M059J (cell line): ENCODE measurements at places on chromosomes 3 and 15.

DNA sequence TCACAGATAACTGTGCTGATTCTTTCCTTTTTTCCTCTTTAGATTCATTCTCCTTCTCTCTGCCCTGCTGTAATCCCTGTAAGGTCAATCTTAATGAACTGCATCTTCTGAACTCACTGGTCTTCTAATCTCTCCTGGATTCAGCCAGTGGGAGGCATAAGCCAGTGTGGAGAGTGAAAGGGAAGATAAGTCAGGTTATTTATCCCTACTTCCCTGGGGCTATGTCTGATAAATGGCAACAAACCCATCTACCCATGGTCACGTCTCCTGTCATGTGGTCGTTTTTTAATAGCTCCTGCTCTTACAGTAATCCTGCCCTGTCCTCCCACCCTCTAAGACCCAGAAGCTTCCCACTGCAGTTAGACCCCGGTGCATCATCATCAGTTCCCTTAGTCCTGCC lies 199.6 kb upstream of the NAALADL2 start:
- peak; percentile 7 for DNase-seq

GRCh38 chr3:171349392-171349791 lies 110.8 kb downstream of the TNIK start:
- peak; percentile 95 for DNase-seq

- DNase-seq, result no peak
These were observed 175.8 kb upstream of the NANOGP8 start for GRCh38 chr15:35260941-35261340.

DNA sequence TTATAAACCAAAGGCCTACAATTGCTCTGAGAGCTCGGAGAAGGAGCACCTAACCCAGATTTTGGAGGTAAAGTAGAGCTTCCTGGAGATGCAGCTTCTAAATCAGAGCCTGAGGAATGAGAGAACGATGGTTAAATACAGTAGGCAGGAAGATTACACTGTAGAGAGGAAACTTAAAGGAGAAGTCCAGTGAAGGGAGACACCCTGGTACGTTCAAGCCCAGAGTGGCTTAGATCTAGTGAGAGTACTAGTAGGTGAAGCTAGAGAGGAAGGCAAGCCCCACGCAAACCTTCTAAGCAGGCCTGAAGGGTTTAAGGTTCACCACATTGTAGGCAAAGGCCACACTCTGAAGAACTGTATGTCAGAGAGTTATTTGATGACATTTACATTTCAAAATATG lies 33.4 kb downstream of the SLC49A4 start:
- DNase-seq, result no peak

GRCh38 chr15:77702211-77702957 lies 69.7 kb upstream of the LINGO1 start:
- DNase-seq, result peak; percentile 28

GRCh38 chr3:139906418-139906817 lies 28.6 kb upstream of the CLSTN2 start:
- DNase-seq, result peak; percentile 98

- DNase-seq, result no peak
These were observed 765 bp upstream of the UBE2E2 start for GRCh38 chr3:23202203-23202920.

GRCh38 chr3:48467110-48467454 lies 20.5 kb downstream of the ATRIP start:
- DNase-seq, result no peak

DNA sequence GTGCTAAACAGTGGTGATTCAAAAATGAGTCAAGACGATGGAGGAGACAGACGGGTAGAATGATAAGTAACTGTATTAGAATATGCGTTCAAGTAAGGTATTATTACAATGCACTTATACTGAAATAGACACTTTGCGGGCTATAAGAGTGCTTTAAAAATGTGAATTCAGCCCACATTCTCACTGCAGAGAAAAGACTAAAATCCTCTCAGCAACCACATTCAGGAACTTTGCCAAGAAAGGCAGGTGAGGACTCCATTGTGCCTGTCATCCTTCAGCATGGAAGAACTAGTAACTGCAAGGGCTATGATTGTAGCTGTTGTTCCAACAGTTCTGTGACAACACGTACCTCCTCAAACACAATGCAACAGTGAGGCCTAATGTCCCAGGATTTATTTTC lies 272.0 kb downstream of the RORA start:
- DNase-seq, result peak; percentile 17

DNA sequence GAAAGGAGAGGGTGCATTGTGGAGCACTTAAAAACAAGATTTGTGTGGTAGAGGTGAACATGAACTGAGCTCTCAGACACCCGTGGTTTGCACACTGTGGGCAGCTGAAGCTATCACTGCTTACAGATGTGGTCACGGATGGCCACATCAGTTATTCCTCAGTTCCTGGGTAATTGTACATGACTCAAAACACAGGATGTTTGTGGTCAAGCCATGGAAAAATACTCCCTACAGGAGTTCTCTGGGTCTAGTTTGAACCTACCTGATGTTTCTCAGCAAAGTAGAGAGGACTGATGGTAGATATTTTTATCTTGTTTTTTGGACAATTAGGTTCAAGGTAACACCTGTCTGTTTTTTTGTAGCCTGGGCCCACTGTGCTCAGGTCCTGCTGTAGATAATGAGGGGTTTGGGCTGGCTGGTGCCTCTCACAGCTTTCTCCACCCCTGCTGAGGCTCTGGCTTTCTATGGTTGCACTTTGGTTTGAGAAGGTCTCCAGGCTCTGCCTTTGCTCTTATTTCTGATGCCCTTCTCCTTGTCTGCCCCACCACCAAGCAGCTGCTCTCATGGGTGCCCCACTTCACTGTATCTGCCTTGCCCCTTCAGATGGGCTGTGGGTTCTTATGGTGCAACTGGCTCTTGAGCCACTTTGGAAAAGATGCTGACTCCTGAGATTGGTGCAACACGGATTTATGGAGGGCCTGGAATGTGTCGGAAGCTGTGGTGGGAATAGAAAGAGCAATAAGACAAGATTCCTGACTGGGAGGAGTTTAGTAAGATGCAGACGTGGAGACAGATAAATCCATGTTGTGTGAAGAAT lies 40.1 kb downstream of the CDCP1 start:
- DNase-seq, result peak; percentile 96

DNA sequence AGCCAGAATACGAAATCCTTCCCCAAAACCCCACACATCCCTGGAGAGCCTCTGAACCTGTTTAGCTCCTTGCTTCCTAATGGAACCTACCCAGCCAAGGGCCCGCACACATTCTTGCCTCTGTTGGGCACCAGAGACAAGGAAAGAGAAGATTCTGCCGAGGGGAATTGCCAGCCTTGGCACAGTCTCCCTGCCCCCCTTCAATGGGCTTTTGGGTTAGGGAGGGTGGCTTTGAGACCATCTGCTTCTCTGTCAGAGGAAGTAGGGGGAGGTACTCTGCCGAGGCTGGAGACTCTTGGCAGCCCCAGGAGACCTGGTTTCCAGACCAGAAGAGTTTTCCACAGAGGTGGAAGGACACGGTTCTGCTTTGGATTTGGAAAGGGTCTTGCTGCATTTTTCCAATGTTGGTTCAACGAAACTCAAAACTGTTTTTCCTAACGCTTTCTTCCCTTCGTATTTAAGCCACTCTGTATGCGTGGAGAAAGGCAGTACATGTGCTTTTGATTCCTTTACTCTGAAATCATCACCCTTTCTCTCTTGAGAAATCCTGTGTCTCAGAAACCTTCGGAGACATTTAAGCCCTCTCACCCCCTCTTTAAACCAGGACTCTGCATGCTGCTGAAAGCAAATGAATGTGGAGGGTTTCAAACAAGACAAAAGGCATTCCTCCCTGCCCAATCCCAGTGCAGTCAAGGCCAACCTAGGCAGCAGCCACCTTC lies 78.8 kb upstream of the PRR23C start:
- no peak for DNase-seq

- no peak for DNase-seq
These were observed 944 bp downstream of the SLITRK3 start for GRCh38 chr3:165195241-165195639.

GRCh38 chr15:74651242-74651741 lies 35.7 kb downstream of the CLK3 start:
- no peak for DNase-seq

DNA sequence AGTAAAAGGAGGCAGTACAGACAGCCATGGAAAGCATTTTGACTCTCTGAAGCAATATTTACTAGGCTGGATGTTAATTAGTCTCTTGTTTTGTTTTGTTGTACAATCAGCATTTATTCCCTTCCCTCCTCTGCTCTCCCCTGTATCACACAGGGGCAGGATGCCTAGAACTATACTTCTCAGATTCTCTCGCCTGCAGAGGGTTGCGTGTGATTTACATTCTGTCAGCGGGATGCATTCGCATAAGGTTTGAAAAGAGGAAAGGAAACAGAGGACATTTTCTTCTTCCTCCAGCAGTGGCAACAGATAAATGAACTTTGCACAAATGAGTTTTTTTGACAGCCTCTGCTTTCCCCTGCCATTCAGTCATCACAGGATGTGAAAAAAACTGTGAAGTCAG lies 188.3 kb downstream of the RSL24D1 start:
- DNase-seq, result no peak

GRCh38 chr3:115628075-115628412 lies 4.7 kb downstream of the GAP43 start:
- no peak for DNase-seq
